Naive thymus-derived CD8-positive, alpha-beta T cell (primary cell): ENCODE measurements at places on chromosomes 1 and 21.

DNA sequence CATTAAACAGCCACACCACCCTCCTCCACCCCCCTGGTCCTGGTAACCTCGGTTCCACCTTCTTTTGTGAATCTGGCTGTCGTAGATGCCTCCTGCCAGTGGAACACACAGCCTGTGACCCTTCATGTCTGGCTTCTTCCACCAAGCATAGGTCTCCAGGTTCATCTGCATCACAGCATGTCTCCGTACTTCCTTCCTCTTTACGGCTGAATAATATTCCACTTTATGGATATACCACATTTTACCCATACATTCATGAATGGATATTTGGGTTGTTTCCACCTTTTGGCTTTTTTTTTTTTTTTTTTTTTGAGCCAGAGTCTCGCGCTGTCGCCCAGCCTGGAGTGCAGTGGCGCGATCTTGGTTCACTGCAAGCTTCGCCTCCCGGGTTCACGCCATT, 11.8 kb upstream of the CALML6 start:
- DNase-seq = no peak

DNA sequence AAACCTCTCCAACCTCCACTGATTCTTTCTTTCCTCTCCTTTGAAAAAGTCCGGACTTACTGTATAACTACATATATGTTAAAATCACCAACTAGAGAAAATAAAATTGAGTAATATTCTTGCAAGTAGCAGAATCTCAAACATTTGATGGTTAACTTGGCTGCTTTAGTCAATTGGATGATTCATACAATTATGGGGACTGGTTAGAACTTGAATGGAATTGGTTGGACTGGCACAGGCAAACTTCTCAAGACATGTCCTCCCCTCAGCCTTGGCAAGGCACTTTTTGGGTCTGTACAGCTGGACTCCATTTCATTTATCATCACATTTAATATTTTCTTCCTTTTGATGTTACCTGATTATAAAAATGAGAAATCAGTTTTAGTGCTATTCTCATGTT, 6.5 kb downstream of the WLS start:
- DNase-seq = no peak

- no peak for DNase-seq
Observed at GRCh38 chr1:15146142-15146680, 7.3 kb upstream of the TMEM51 start.

DNA sequence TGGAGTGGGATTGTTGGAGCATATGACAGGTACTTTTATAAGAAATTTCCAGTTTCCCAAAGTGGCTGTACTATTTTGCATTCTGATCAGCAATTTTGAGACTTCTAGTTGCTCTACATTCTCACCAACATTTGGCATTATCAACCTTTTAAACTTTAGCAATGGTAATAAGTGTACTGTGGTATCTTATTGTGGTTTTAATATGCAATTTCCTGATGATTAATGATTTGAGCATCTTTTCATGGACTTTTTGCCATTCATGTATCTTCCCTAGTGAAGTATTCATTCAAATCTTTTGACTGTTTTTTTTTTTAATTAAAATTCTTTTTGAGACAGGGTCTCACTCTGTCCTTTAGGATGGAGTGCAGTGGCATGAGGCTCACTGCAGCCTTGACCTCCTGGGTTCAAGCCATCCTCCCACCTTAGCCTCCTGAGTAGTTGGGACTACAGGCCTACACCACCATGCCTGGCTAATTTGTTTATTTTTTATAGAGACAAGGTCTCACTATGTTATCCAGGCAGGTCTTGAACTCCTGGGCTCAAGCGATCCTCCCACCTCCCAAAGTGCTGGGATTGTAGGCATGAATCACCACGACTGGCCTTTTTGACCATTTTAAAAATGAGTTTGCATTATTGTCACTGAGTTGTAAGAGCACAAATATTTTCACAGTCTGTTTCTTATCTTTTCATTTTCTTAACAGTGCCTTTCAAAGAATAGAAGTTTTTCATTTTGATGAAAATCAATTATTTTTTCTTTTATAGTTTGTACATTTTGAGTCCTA, 7.8 kb upstream of the SLC6A9 start:
- no peak for DNase-seq

- DNase-seq = no peak
Observed at GRCh38 chr1:6503884-6504602, 12.6 kb upstream of the PLEKHG5 start.

DNA sequence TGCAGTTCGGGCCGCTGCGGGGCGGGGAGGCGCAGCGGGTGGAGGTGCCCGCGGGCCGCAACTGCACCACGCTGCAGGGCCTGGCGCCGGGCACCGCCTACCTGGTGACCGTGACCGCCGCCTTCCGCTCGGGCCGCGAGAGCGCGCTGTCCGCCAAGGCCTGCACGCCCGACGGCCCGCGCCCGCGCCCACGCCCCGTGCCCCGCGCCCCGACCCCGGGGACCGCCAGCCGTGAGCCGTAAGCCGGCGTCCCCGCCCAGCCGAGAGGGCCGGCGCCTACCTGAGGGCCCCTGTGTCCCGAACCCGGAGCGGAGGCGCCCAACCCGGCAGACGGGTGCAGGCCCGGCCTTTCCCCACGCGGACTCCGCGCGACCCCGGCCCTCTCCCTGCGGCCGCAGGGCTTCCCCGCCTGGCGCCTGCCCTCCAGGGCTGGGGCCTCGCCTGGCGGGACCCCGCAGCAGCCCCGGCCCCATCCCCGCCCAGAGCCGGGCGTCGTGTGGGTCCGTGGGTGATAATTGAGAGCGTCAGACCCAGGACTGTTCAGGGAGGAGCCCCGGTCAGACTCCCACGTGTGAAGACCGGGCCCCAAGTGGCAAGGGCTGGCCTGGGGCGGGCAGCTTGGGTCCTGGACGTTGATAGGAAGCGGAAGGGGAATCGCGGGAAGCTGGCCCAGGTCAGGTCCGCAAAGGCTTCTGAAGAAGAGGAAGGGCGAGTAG, 4.2 kb downstream of the VWA1 start:
- no peak for DNase-seq

DNA sequence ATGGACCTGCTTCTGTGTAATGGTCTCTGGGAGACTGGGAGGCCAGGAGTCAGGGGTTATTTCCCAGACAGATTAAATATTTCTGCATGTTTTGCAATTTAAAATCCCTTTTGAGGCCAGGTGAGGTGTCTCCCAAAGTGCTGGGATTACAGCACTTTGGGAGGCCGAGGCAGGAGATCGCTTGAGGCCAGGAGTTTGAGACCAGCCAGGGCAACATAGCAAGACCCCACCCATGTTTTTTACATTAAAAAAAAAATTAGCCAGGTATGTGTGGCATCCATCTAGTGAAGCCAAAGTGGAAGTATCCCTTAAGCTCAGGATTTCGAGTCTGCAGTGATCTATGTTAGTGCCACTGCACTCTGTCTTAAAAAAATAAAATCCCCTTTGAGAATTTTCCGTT, 34.1 kb downstream of the ECHDC2 start:
- no peak for DNase-seq

- no peak for DNase-seq
Observed at GRCh38 chr1:89986020-89986419, 8.9 kb upstream of the ZNF326 start.

- no peak for DNase-seq
Observed at GRCh38 chr21:16437586-16437985, 707.8 kb downstream of the USP25 start.

DNA sequence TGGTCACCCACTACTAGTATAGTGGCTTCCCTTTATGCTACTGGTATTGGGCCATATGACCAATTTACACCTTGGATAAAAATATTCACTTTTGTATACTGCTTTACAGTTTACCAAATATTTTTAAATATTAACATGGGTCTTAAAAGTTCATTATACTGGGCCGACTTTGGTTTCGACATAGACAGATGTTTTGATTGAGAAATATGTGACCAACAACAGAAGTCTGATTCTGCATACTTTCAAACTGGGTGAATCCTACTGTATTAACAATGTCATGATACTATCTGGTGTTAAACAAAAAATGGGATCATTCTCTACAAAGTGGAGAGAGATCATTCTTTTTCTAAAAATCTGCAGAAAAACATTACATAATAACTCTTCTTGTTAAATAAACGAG, 134.8 kb downstream of the AKT3 start:
- no peak for DNase-seq

DNA sequence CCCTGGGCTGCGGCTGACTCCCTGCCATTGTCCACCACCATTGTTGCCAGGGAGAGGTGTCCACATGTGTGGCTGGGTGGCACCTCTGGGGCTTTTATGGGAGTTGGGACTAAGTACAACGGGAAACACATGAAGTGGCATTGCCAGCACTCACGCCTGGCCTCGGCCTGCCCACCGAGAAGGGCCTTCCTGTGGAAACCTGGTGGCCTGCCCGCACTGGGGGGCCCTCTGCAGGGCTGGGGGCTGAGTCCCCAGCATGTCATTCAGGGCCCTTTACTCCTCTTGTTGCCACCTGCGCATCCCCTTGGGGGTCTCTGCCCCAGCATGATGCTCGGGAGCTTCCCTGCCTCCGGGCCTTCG, 35.5 kb upstream of the RUNX3 start:
- DNase-seq = no peak

DNA sequence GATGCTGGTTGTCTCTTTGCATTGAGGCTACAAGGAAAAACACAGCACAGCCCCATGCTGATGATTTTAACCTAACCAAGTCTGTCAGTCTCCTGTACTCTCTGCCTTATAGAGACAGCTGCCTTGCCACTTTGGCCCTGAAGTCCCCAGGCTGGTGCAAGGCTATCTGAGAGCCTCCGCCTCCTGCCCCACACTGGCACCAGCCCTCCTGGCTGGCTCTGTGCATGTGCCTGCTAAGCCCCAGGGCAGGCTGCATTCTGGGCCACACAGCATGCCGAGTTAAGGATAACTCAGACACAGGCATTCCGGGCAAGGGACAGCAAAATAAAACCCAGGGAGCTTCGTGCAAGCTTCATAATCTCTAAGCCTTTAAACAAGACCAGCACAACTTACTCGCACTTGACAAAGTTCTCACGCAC, 910 bp downstream of the RUNX1 start:
- DNase-seq = no peak

GRCh38 chr1:166952002-166952746, 23.2 kb downstream of the ILDR2 start:
- DNase-seq = no peak

GRCh38 chr1:54335011-54335754, 71.0 kb downstream of the SSBP3 start:
- DNase-seq = no peak

- no peak for DNase-seq
Observed at GRCh38 chr1:176617881-176618280, 154.9 kb downstream of the PAPPA2 start.

DNA sequence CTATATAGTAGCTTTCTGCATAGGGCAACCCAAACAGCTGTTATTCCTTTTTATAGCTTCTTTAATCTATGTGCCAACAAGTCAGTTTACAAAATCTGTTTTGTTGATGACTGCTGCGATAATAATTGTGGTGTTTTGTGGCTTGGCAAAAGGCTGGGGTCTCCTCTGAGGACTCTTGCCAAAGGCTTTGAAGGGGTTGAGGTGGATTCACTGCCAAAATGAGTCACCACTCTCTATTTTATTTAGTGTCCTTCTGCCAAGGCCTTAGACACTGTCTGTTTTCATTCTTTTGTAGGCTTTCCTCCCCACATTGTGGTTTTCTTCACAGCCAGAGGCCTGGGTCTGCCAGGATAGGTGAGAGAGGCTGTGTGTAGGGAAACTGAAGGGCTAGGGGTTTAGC, 161.8 kb downstream of the NFIA start:
- DNase-seq = no peak

GRCh38 chr1:45304311-45305081, 22.2 kb upstream of the HPDL start:
- no peak for DNase-seq

GRCh38 chr1:109639063-109639840, 16.6 kb upstream of the GSTM4 start:
- no peak for DNase-seq

DNA sequence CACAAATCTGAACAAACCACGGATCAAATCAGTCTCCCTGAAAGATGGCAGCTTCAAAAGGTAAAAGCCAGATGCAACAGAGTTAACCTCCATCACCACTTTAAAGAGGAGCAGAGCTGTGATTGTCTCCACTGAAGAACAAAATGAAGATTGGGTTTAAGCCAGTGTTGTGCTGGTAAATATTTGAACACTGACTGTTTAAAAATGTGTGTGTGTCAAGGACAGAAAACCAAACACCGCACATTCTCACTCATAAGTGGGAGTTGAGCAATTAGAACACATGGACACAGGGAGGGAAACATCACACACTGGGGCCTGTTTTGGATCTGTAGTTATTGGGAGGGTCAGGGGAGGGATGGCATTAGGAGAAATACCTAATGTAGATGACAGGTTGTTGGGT, 83.9 kb downstream of the ST6GALNAC5 start:
- DNase-seq = no peak

GRCh38 chr1:39732730-39733129, 6.0 kb upstream of the PPIE start:
- DNase-seq = no peak

- DNase-seq = no peak
Observed at GRCh38 chr1:57422271-57423134, 1.4 kb downstream of the DAB1 start.

- no peak for DNase-seq
Observed at GRCh38 chr21:29189353-29189752, 58.9 kb downstream of the MAP3K7CL start.

GRCh38 chr1:1157426-1157913, 16.2 kb upstream of the TTLL10 start:
- peak; percentile 10 for DNase-seq

GRCh38 chr1:29623501-29623900, 387.2 kb downstream of the PTPRU start:
- DNase-seq = no peak

GRCh38 chr1:60103186-60103585, 29.6 kb upstream of the C1orf87 start:
- no peak for DNase-seq

- DNase-seq = no peak
Observed at GRCh38 chr1:161844696-161845095, 78.6 kb downstream of the ATF6 start.

- no peak for DNase-seq
Observed at GRCh38 chr21:30083225-30083945, 83.2 kb downstream of the CLDN17 start.

DNA sequence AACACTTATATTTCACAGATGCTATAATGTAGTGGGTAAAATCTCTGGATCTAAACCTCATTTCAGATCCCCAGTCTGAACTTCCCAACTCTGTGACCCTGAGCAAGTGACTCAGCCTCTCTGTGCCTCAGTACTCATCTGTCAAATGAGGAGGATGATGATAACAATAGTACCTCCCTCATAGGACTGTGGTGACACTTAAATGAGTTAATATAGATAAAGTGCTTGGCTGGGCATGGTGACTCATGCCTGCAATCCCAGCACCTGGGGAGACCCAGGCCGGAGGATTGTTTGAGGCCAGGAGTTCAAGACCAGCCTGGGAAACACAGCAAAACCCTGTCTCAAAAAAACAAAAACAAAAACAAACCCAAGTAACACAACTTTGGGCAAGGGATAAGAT, 4.7 kb upstream of the ECE1 start:
- DNase-seq = no peak

- DNase-seq = no peak
Observed at GRCh38 chr1:51962486-51963356, 27.8 kb downstream of the RAB3B start.

- no peak for DNase-seq
Observed at GRCh38 chr1:114117654-114118053, 36.0 kb downstream of the SYT6 start.

GRCh38 chr21:45390831-45391742, 13.9 kb upstream of the COL18A1 start:
- DNase-seq = no peak

GRCh38 chr21:16797966-16798365, 714.9 kb upstream of the CXADR start:
- no peak for DNase-seq
